SK-N-SH treated with all-trans-retinoic acid at 6 μM for 48 hours (cell line): ENCODE measurements at places on chromosomes 5 and 9.

DNA sequence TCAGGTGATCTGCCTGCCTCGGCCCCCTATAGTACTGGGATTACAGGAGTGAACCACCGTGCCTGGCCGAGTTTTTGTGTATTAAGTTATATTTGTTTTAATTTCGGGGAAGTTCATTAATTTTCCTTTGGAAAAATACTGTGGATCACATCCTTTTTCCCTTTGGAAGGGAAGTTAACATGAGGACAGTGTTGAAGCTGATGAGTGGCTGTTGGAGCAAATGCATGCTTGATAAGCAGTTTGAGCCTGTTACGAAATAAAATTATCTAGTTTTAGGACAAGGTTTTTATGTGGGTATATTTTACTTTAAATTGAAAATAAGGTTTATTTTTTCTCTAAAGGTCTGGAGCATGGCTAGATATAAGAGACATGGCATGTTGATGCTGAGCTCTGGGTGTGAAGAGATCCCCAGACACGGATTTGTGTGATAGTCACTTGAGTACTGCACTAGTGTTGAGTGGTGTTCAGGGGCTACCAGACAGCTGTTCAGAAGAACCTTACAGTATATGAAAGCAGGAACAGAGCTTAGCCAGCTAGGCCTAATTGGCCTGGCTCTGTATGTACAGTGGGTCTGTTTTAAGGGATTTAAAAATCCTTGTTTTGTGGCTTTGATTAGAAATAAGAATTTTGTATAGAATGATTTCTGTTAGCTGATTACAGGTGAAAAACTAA lies 17.4 kb downstream of the LMNB1 start:
- ATAC-seq = peak; percentile 33; the same call in 1 of the 3 replicates

DNA sequence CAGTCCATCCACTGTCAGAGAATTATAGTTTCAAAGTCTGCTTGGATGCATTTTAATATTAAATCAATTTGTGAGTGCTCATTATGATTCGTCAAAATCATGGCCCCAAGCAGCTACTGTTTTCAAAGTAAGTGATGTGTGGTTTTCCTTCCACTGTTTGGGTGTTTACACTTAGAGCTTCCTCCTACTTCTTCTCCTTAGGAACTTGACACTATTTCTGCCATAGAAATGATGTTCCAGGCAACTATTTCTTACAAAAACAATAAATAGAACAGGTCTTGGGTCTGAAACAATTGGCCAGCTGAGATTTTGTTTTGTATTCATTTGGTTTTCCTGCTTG lies 132.8 kb upstream of the RAI14 start:
- ATAC-seq = peak; percentile 45

GRCh38 chr9:16642421-16643109 lies 227.9 kb downstream of the BNC2 start:
- no peak for ATAC-seq

- no peak for ATAC-seq
Measured at GRCh38 chr9:130026583-130027340, 16.2 kb downstream of the FNBP1 start.

DNA sequence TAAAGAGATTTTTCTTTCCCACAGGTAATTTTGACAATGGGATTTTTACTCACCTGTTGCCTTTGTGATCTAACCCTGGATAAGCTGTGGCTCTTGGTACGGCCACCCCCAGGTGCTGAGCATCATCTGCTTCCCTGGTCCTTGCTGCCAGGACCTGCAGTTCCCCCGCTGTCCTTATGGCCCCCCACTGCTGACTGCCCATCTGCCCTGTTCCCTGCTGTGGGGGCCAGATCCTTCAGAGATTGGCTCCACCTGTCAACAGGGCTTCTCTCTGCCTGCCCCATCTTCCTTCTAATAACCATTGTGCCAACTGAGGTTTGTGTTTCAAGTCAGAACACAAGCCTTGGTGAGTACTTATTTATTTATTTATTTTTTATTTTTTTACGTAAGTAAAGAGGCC lies 183.3 kb downstream of the MAPKAP1 start:
- ATAC-seq = no peak

DNA sequence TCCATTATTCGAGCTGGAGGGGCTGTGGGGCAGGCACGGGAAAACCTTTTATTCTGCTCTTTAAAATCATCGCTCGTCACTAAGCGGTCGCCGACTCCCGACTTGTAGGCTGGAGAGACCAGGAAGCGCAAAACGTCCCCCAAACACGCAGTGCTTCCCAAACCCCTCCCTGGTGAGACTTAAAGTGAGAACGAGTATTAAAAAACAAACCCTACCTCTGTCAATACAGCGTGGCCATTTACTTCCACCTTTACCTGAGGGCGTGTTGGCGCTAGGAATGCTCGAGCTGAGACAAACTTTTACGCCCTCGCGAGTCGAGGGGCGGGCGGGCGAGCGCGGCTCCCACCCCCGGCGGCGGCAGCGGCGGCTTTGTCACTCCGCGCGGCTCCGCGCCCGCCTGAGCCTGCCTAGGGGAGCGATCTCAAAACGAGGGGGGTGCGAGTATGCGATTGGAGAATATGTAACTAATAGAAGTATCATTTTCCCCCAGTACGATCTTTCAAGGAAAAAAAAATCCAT lies at the start of gene NR2F1-AS1:
Gene NR2F1-AS1 (minus strand): TSS at position 293 of the 519 bp plus-strand sequence.
- ATAC-seq = peak; percentile 6

DNA sequence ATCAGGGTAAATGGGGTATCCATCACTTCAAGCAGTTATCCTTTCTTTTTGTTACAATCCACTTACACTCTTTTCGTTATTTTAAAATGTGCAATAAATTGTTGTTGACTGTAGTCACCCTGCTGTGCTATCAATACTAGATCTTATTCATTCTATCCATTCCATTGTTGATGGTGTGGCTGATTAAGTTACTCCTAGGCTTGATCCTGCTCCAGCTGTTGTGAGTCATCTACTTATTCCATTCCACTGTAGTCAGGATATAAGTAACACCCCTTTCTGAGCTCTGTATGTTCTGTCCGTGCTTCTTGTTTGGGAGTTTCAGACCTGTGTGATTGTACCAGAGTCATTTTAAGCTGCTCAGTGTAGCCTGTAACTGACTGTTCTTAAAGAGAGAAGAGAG lies 122.5 kb upstream of the RUSC2 start:
- peak; percentile 99 for ATAC-seq
